ENCODE measurements at places on chromosomes 4 and X.

DNA sequence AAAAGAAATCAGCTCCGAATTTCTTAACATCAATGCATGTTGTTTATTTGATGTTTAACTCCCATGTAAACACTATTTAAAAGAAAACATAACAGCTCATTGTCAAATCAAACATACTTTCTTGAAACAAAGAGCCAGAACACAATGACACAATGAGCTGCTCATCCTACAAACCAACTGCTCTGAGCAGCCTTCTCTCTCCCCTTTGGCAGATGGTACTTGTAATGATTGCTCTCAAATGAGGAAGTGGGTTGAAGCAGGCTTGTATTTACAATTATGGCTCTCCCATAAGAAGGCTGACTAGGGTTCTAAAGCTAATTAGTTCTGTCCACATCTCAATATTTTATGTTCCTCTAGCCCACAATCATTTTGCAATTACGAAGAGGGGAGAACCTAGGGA, 637.8 kb upstream of the ADGRL3 start:
- DNase-seq: no peak

DNA sequence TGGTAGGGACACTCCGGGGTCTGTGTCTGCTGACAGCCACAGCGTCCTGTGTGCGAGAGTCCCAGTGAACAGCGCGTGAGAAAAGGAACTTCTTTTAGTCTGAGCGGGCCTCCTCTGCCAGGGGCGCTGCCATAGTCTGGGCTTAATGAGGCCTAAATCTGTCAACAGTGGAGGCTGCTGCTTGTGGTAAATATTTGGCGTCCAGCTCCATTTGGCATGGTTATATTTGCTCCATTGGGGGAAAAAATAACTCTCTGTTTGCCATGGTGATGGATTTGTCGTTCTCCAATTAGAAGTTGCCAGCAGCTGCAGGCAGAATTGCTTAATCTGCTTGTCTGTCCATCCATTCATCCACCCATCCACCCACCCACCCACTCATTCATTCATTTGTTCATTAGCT, 71.4 kb upstream of the PSAPL1 start:
- DNase-seq: no peak

- DNase-seq: no peak
Observed at GRCh38 chr4:94583914-94584641, 132.3 kb downstream of the PDLIM5 start.

GRCh38 chr4:113901994-113902787, 77.3 kb downstream of the ARSJ start:
- peak; percentile 50 for DNase-seq

DNA sequence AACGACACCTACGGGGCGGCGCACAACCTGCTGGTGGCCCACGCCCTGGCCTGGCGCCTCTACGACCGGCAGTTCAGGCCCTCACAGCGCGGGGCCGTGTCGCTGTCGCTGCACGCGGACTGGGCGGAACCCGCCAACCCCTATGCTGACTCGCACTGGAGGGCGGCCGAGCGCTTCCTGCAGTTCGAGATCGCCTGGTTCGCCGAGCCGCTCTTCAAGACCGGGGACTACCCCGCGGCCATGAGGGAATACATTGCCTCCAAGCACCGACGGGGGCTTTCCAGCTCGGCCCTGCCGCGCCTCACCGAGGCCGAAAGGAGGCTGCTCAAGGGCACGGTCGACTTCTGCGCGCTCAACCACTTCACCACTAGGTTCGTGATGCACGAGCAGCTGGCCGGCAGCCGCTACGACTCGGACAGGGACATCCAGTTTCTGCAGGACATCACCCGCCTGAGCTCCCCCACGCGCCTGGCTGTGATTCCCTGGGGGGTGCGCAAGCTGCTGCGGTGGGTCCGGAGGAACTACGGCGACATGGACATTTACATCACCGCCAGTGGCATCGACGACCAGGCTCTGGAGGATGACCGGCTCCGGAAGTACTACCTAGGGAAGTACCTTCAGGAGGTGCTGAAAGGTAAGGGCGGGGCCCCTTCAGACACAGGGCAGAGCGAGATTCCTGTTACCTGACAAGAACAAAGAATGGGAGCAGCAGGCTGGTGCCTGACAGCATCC, 11.7 kb downstream of the RPL9 start:
- no peak for DNase-seq

DNA sequence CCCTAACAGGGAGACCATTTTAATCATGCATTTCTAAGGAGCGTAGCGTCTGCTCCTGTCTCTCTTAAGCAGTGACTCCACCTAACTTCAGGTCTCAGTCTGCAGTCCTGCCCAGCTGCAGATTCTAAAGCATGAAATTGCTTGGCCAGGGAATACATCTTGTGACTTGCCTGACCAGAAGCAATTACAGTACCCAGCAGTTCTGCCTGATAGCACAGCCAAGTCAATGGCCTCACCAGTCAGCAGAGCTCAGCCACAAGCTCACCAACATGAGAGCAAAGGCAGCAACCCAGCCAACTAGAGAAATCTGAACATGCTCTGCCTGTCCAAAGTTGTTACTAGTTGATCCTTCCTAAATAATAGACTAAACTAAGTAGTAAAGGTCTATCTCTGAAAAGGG, 2011.9 kb upstream of the PCDH10 start:
- DNase-seq: no peak

- DNase-seq: no peak
Observed at GRCh38 chr4:6449746-6450369, 22.6 kb downstream of the PPP2R2C start.

DNA sequence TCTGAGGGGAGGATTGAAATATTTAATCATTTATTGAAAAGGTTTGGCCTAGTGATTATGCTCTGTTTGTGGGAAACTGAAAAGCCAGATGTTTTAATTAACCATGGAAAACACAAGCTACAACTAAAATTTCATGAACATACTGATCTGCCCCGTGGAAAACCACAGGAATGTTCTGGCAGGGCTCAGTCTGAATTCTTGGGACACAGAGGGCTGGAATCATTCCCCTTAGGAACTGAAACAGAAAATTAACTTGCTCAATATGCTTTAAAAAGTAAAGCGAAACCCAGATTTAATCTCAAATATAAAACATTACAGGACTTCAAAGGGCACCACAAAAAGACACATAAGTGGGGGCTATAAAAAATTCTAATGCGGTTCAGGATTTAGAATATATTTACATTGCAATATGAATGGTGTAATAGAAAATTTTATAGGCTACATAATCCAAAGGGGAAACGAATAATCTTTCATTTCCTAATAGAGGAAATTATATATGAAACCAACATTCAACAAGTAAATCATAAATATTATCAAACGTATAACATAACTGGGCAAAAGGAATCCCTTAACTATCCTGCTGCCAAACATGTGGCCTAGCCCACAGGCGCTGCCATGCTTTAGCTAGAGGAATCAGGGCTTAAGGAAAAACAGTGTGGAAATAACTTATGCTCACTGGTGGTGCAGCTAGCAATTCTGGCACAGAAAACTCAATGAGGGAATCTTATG, 70.9 kb downstream of the APBB2 start:
- no peak for DNase-seq

DNA sequence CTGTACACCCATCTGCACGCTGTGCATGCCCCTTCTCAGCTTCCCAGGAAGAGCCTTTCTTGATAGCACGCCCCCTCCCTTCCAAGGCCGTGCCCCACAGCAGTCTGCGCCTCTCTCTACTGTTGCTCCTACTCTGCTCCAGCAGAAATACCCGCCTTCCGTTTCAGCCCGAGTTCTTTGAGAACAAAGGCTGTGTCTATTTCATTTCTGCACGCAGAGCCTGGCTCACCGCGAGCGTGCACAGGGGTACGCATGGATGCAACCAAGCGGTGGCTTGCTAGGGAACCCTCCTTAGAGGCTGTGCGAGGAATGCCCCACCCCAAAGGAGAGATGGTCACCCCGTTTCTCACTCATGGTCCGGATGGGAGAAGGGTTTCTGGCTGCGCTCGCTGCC, 485 bp downstream of the AADAT start:
- peak; percentile 57 for DNase-seq

DNA sequence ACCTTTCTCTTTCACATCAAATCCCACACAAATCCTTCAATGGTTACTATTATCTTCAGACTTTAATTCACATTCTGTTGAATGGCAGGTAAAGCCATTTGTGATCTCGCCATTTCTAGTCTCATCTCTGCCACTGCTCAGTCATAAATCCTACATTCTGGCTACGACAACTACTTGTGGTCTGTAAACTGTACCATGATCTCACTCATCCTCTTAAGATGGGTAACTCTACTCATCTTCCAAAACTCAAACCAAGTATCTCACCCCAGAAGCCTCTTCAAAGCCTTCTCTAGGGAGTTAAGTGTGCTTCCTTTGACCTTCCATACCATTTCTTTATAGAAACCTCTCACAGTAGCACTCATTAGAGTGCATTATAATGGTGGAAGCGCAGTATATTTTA, 101.8 kb downstream of the NEK1 start:
- no peak for DNase-seq
